Subcutaneous adipose tissue (tissue), 4 donors: ENCODE measurements at places on chromosomes 1 and 21. TPM values are rescaled to one million over a fixed set of nuclear protein-coding genes. Genes with fewer than 3 reads are reported as not detected.

The UMODL1 gene
- 0.17 TPM for total RNA-seq

The GUCA2B gene
- total RNA-seq = not detected

The KDF1 gene
- total RNA-seq = not detected

The SF3B4 gene
- 20.5 TPM for total RNA-seq

The CR1L gene
- total RNA-seq = not detected

The AIRE gene
- total RNA-seq = not detected

The KCNK1 gene
- total RNA-seq = not detected

The FCRLB gene
- not detected for total RNA-seq

The TEDDM1 gene
- total RNA-seq = not detected

The GSTM1 gene
- total RNA-seq = not detected

The EXOSC10 gene
- 56.1 TPM for total RNA-seq

The RPE65 gene
- not detected for total RNA-seq

The NEGR1 gene
- total RNA-seq = 42.9 TPM

The TSSK3 gene
- 2.9 TPM for total RNA-seq

The C1orf94 gene
- total RNA-seq = not detected

The BEND5 gene
- total RNA-seq = 4.8 TPM

The CD84 gene
- 24.2 TPM for total RNA-seq

The TMOD4 gene
- total RNA-seq = not detected

The SHISAL2A gene
- not detected for total RNA-seq

The TMPRSS15 gene
- not detected for total RNA-seq

The FMOD gene
- 164 TPM for total RNA-seq

The DIRAS3 gene
- 0.38 TPM for total RNA-seq

The SPRR2E gene
- not detected for total RNA-seq

The SPOCD1 gene
- total RNA-seq = 2.6 TPM

The CDK18 gene
- 7.8 TPM for total RNA-seq

The OR14K1 gene
- total RNA-seq = not detected

The CD101 gene
- total RNA-seq = 0.49 TPM

The ADAMTS4 gene
- 32.6 TPM for total RNA-seq

The SLC30A2 gene
- total RNA-seq = 0.22 TPM
